Vagina (tissue), 2 donors: ENCODE measurements at places on chromosomes 12 and 14.

GRCh38 chr14:30142216-30142615, 214.6 kb upstream of the PRKD1 start:
- no peak for DNase-seq

GRCh38 chr12:101855364-101855884, 22.0 kb upstream of the DRAM1 start:
- no peak for DNase-seq

DNA sequence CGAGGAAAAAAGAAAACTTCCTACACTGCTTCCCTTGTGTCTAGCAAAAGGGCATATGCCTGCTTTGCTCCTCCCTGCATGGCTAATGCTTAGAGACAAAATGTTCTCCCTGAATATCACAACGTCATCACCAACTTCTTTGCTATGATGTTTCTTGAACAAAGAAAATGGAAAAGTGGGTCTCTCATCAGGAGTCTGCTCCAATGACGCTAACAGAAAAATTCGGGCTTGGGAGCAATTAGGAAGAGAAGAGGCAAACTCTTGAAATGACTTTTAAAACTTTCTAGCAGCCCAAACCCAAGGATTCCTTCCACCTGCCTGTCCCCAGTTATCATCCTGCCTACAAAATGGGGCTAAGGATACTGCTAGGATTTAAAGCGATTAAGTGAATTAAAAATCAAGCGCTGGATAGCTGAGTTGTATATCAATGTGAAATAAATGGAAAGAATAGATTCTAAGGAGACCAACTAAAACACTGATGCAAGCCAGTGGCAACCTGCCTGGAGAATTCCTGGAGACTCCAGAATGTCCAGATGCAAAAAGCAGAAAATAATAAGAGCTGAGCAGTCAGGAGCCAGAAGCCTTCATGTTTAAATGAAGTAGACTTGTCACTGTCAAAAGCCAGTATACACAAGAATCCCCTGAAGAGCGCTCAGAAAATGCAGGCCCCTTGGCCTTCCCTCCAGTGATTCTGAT, 183.8 kb downstream of the DPF3 start:
- DNase-seq: no peak

GRCh38 chr14:44854114-44854513, 107.6 kb downstream of the KLHL28 start:
- DNase-seq: no peak

GRCh38 chr12:70645494-70646317, 8.5 kb upstream of the PTPRB start:
- DNase-seq: no peak

DNA sequence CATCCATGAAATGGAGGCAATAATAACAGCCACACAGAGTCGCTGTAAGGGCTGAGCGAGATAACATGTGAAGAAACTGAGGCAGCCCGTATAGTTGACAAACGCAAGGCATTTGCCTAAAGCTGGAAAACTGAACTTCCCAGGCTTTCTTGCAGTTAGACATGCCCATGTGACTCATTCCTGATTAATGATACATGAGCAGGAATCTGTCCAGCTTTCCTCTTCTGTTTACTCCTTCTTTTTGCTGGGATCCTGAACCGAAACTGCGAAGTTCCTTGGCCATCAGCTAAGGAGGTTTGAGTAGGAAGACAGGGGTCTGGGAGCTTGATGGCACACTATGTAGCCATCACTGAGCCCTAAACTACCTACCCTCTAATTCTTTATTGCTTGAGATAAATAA, 52.2 kb downstream of the ST8SIA1 start:
- no peak for DNase-seq

DNA sequence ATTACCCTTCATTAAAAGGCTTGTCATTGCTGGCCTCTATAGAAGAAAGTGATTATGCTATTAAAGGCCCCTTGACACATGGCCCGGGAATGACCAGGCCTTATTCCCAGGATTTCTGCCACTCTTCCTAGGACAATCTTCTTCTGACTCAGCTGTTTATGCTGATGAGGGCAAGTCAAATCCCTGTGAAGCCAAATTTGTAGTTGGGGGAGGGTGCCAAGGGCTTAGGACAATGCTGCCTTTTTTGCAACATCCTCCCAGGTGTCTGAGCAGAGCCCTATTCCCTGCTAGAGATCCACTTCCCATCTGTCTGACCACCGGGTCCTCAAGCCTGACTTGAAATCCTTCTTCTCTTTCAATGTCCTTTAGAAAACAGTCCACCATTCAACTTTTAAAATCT, 230.7 kb upstream of the SRRM4 start:
- no peak for DNase-seq

GRCh38 chr14:83714151-83714550, 1815.8 kb upstream of the FLRT2 start:
- DNase-seq: no peak

GRCh38 chr12:4140581-4141301, 132.8 kb upstream of the CCND2 start:
- no peak for DNase-seq

DNA sequence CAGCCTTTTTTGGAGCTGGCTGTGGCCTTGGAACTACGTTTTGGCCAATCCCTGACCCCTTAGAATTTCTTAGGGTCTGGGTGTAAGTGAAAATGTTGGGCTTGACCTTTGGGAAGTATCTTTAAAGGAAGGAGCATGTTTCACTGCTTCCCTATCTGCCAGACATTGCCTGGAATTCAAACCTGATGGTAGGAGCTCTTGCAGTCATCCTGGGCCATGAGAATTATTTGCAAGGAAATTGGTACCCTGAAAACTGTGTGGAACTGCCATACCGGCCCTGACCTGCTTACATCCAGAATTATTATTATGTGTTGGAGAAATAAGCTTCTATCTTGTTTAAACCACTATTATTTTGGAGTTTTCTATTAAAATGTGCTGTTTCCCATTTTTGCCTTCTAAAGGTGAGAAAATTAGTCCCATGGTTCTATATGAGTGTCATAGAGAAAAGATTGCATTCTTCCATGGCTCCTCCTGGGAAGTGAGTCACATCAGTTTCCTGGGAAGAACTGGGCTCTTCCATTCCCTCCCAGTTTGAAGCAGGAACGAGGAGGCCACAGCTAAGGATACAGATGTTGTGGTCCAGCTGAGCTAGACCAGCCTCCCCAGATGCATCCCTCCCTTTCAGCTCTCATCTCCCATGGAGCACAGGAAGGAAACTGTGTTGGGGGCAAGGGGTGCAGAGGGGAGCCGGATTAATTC, 9.5 kb upstream of the PGF start:
- DNase-seq: no peak

- no peak for DNase-seq
Measured at GRCh38 chr14:22540811-22541360, 48.1 kb downstream of the DAD1 start.

- no peak for DNase-seq
Measured at GRCh38 chr14:45066667-45067066, 17.2 kb upstream of the PRPF39 start.

GRCh38 chr12:96015672-96016071, 19.5 kb upstream of the HAL start:
- DNase-seq: no peak

DNA sequence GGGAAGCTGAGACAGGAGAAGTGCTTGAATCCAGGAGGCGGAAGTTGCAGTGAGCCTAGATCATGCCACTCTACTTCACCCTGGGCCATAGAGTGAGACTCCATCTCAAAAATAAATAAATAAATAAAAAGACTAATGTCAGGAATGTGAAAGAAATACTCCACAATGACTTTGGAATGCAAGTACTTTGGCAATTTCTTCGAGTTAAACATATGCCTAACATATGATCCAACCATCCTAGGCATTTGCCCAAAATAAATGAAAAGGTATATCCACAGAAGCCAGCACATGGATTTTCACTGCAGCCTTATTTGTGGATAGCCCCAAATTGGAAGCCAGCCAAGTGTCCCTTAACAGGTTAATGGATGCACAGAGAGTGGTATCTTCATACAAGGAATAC, 357.9 kb upstream of the TMEM132C start:
- DNase-seq: no peak

DNA sequence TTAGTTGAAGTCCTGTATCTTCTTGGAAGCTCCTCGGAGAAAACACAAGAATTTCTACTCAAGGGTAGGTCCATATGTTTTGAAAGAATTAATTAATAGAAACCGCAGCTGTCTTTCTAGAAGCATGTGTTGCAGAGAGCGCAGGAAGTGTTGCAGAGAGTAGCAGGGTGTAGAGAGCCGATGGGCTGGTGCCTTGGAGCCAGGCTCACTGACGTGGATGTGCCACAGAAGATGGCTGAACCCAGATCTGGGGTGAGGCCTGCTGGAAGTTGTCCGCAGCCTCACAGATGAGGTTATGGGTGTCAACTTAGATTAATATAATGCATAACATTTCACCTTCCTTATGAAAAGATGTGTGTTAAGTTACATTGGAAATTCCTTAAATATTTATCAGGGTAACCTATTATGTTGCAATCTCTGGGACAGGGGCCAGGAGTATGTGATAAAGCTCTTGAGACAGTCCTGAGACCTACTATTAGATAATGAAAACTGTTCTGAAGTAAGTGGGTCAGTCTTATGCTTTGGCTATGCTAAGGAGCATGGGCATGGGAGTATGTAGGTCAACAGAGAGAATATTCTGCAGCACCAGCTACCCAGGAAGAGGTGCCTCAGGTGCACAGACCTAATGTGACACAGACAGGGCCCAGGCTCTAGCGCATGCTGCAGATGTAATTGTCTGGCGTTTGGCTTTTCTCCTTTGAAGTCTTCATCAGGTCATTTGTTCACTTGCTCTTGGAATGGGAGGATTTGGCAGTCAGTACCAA, 973.3 kb downstream of the BCL11B start:
- DNase-seq: no peak

DNA sequence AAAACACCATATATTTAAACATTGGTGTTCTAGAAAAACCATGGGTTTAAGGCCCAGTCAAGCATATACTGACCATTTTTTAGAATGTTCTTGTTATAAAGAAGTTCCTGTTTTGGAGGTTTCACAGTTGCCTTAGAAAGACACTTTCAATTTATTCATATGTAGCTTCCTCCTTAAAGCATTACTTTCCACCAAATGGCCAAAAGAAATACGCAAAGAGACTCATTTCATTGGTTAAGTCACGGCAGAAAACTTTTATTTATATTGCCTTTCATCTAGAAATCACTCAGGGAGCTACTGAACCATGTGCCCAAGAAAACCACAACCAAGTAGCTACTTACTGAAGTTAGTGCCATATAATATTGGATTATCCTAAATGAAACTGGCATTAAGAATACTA, 40.0 kb downstream of the MYBPC1 start:
- no peak for DNase-seq

DNA sequence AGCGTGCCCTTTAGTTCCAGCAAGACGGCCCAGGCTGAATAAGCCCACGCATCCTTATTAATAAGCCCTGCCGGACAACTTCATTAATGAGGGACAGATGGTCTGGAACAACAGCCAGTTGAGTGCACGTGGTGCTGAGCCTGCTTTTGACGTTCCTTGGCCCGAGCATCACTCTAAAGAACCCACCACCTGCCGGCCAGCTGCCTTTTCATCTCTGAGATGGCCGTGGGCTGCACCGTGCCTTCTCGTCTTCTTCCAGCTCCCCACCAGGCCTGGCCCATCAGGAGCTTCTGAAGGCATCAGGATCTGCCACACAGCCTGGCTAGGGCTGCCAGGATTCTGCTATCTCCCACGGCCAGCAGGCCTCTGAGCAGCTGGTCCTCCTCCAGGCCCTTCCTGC, 80.0 kb downstream of the AACS start:
- no peak for DNase-seq

GRCh38 chr12:93156086-93156716, 221.5 kb upstream of the NUDT4 start:
- no peak for DNase-seq

- DNase-seq: no peak
Measured at GRCh38 chr14:40525314-40525713, 1081.4 kb upstream of the LRFN5 start.

DNA sequence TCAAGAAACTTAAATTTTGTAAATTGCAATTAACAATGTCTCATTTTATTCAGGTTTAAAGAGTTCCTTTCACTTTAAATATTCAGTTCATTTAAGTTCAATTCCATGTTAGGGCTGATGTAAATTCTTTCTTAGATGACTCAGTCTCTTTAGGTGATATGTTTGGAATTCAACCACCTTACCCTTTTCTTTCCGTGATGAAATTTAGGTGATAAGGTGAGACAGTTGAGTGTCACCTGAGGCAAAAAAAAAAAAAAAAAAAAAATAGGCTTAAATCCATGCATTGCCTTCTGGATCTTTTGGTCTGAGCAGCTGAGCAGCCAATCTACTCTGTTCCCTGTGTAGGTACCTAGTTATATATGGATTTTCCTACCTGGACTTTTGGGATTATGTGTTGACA, 299.5 kb downstream of the DAD1 start:
- DNase-seq: no peak

- DNase-seq: no peak
Measured at GRCh38 chr12:49942921-49943624, 7.5 kb upstream of the AQP2 start.

- no peak for DNase-seq
Measured at GRCh38 chr12:118358612-118359540, 13.8 kb downstream of the TAOK3 start.

DNA sequence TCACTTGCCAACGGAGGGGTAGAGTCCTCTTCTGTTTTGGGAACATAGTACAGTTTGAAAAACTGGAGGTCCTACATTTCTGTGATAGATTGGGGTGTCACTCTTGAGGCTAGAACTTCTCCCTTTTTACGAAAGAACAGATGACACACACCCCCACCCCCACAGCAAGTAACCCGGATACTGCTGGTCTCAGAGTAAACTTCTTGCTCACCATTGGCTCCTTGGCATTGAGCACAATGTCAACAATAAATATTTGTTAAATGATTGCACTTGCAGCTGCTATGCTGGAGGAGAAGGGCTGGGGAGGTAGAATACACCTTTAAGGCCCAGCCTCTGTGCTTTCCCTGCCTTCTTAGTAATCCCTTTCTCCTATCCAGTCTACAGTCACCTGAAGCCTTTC, 149.8 kb downstream of the TGFB3 start:
- DNase-seq: no peak

DNA sequence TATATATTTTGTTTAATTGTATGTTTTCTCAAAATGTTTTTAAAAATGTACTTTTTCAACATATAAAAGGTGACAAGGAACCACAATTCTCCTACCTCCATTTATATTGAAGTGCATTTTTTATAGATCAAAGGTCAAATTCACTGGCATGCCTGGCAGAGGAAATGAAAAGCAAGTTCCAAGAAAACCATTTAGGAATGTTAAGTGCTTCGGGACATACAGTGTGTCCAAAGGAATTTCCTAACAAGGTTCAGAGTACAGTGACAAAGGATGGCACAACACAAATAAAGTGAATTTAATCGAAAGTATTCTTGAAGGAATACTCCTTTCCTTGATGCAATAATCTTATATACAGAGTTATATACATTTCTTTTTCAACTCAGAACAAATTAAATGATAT, 242.3 kb downstream of the CCER1 start:
- no peak for DNase-seq
